ENCODE measurements at places on chromosomes 5 and 9. TPM values are rescaled to one million over a fixed set of nuclear protein-coding genes. Genes with fewer than 3 reads are reported as not detected.

CXCL14 gene
- not detected for total RNA-seq

HTR1A gene
- total RNA-seq, result not detected

LCN1 gene
- total RNA-seq, result not detected

LRRTM2 gene
- 0.03 TPM for total RNA-seq

DNA sequence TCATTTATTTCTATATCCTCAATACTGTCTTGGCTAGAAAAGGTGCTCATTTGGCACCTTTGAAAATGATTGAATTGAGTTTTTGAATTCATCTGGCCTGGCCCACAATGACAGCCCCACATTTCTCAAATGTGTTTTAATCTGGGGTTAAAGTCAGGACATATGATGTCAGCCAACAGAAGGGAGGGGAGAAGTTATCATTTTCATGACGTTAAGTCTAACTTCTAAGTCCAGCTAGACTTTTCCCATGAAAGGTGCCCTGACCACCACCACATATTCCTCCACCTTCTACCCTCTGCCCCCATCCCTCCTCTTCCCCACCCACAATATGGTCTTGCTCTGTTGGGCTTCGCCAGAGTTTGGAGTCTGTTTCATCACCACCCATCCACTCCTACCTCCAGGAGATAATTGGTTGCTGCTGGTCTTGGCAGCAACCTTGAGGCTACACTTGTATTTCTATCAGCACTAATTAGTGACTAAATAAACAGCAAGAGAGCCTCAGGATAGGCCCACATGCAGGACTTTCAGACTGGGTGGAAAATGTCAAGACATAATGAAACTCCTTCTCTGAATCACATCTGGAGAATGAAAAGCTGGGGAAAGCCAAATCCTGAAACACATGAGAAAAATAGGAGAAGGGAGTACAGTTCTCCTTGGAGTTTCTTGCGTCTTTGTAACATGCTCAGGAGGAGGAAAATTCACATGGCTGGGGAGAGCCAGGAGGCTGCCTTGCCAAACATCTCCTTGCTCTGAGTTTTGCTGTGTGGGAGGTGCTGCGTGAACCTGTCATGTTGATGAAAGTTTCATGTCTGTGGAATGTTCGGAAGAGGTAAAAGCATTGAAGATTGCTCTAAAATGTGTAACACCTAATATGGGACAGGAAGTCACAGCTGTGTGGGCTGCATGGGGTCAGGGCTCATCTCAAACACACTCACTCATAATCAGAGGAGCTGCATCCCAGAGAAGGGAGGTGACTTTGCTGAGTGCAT is 544.7 kb upstream of the KLF4 start:
- H3K36me3 ChIP-seq, result no peaks in the 10 kb centered on the region
- H3K27me3 ChIP-seq, result no peaks in the 10 kb centered on the region
- H3K4me1 ChIP-seq, result no peaks in the 10 kb centered on the region
- no peak overlapping the region for H3K4me3 ChIP-seq
- no peak overlapping the region for H3K27ac ChIP-seq

DNA sequence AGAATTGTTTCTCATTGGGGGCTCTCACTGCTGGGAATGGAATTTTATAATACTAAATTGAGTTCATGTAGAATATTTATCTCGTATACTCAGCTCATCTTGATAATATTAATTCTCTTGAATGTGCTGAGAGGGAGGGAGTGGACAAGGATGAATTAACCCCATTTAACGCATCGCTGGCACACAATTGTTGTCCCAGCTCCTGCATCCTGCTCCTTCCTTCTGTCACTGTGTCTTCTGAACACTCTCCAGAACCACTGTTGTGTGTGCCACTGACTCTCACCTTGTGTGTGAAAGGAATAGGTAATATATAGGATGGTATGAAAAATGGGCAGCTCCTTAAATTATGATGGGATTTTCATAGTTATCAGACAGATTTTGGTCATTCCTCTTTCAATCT is 267.3 kb downstream of the MTRR start:
- no peak overlapping the region for H3K4me3 ChIP-seq
- no peak overlapping the region for H3K27ac ChIP-seq
- no peak for DNase-seq
- H3K27me3 ChIP-seq, result no peaks in the 10 kb centered on the region
- no peaks in the 10 kb centered on the region for H3K36me3 ChIP-seq

DNA sequence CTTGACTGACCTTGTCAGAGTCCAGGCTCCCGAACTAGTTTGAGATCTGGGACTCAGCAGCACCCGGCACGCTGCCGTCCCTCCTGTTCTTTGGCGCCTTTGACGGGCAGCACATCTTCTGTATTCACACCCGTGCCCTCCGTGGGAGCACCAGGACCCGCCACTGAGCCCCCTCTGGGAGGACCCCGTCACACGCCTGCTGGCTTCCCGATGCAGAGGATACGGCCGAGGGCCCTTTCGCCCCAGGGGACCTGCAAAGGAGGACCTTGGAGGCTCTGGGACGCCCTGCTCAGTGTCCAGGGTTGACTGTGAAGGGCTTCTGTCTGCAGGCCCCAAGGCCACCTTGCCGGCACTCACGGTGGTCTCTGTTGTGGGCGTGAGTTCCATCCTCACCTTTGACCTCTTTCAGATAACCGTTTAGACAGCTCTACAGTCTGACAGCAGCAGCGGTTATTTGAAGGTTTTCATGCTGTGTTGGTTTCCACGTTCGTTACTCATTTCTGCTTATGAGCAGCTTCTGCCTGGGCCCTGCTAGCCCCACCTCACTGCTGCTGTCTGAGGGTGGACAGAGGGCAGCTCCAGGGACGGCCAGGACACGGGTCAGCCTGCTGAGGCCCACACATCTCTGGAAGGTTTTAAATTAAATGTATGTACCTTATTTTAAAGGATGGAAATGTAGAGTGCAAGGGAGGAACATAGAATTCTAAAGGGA is 12.6 kb upstream of the EXOC3 start:
- H3K27ac ChIP-seq, result no peak overlapping the region
- no peak for DNase-seq
- H3K4me3 ChIP-seq, result no peak overlapping the region
- H3K27me3 ChIP-seq, result peaks cover 4% of the 10 kb centered on the region
- H3K36me3 ChIP-seq, result no peaks in the 10 kb centered on the region

- no peaks in the 10 kb centered on the region for H3K36me3 ChIP-seq
- H3K27ac ChIP-seq, result no peak overlapping the region
- H3K4me1 ChIP-seq, result no peaks in the 10 kb centered on the region
- H3K27me3 ChIP-seq, result no peaks in the 10 kb centered on the region
Observed at GRCh38 chr5:142246258-142246657, 78.6 kb downstream of the SPRY4 start.

DNA sequence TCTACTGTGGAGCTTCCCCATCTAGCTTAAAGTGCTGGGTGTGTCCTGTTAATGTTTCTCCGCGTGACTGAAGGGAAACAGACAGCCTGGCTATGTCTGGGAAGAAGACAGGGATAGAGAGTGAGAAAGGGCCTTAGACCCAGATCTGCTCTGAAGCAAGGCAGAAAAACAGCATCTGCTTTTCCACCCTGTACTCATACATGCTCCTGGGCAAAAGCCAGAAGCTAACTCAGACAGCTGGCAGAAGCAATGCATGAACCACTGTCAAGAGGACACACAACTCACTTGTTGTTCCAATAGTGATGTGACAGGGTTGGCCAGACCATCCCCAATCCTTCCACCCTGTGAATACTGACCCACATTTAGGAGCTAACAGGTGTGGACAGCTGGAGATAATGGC is 63.3 kb downstream of the DPYSL3 start:
- DNase-seq, result no peak
- H3K4me3 ChIP-seq, result no peak overlapping the region
- no peak overlapping the region for H3K27ac ChIP-seq
- H3K4me1 ChIP-seq, result no peaks in the 10 kb centered on the region

DNA sequence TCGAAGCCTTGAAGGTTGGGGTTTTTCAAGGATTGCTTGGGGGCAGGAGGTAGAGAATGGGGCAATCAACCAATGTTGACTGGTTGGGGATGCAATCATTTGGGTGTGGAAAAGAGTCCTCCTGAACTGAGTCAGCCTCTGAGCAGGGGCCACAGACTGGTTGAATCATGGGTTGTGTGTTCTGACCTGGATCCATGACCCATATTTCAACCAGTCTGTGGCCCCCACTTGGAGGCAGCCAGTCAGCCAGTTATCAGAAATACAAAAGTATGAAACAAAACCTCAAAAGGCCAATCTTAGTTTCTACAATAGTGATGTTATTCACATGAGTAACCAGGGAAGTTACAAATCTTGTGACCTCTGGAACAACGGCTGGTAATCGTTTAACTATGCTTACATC is 81.4 kb upstream of the RANBP6 start:
- H3K27ac ChIP-seq, result no peak overlapping the region
- H3K36me3 ChIP-seq, result no peaks in the 10 kb centered on the region
- no peak for DNase-seq

DNA sequence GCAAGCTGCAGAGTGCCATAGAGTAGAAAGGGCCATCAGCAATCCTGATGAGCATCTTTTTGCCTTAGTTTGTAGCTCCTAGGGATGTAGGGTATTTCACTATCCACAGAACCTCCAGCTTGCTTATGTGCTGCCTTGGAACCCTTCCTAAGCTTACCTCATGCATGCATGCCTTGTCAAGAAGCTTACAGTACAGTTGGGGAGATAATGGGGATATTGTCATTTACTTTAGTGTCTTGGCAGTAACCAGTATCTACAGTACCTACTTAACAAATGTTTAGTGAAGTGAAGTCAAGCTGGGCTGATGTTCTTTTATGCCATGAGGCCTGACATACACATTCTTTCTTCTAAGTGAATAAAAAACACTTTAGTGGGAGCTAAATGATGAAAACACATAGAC is 164.6 kb upstream of the PPP1R2B start:
- H3K27ac ChIP-seq, result no peak overlapping the region
- no peak for DNase-seq
- peaks cover 5% of the 10 kb centered on the region for H3K27me3 ChIP-seq

All from CD4-positive, alpha-beta T cell (primary cell).